ENCODE measurements at places on chromosomes 12 and 14. TPM values are rescaled to one million over a fixed set of nuclear protein-coding genes. Genes with fewer than 3 reads are reported as not detected.

Gene PTPN21
- total RNA-seq, result 32.2 TPM

GRCh38 chr12:3332188-3332587 is 158.8 kb upstream of the PRMT8 start:
- DNase-seq, result no peak

DNA sequence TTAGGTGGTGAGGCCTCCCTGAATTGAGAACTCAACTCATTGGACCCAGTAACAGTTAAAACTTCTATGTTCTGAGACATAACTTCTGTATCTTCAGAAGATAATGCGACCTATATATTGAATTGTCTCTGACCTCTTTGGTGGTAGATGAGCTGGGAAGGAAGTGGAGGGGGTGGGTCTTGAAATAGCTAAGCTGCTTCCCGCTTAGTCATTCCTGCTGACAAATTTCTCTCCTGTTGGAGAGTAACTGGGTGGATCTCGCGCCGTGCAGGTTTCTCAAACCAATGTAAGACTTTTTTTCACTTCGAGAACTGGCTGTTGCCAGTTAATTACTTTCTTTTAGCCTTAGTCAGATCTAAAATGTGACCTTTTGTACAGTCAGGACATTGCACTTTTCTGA is 100.8 kb downstream of the PPHLN1 start:
- peak; percentile 48 for DNase-seq

DNA sequence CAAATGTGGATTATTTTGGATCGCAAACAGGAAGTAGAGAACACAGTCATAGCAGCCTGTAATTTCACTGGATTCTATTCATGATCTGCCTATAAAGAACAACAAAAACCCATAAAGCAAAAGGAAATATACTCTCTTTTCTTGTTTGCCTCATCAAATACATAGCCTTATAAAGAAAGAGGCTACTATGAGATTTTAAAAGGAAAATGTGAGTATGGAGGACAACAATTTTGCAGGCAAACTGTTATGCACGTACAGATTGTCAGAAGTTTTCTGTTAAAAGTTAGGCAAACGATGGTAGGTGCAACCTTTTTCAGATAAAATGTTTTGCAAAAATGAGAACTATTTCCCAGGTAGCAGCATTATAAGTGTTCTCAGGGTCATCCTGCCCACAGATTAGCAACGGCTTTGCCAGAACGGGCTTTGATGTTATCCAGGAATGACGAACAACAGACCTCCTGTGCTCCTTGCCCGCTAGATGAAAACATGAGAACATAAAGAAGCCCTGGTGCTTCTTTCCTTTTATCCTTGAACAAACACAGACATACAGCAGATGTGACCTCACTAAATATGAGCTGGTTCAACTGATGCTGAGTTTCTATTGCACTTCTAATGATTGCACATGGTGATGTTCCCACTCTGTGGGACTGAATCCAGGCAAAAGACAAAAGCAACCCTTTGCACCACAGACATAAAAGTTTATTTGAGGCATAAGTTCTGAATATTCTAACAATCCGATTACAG is 88.1 kb downstream of the ITPR2 start:
- DNase-seq, result no peak

DNA sequence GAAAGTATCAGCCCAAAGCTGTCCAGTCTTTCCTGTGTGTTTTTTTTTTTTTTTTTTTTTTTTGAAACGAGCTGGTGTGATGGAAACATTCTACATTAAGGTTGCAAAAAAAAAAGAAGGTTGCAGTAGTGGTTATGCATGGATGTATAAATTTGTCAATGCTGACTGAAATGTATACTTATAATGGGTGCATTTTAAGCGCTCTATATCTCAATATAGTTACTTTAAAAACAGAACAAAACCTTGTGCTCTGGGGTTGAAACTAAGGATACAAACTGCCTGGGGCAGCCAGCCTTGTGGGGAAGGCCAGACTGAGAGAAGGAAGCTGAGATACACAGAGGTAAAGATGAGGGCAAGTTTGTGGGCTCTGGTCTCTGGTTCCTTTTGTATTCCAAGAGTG is 87.3 kb upstream of the RMST start:
- DNase-seq, result no peak

Gene AHNAK2
- total RNA-seq, result 2.6 TPM
